Jurkat, Clone E6-1 (cell line): ENCODE measurements at places on chromosomes 3 and 15.

DNA sequence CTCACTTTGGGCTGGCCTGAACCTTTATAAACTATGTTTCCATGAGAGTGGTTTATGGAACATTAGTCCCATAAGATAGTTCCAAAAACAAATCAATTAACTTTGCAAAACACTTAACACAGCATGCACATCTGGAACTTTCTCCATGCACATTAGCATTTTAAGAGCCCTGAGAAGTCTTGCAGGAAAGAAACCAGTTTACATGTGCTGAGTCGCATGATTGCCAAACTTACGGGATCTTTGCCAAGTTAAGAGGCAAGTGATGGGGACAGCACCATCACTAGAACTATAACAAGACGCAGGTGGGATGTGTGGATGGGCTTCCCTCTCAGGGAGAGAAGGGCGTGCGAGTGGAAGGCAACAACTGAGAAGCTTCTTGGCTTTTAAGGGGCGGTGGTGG, 20.7 kb downstream of the ADAMTS9 start:
- DNase-seq, result no peak

DNA sequence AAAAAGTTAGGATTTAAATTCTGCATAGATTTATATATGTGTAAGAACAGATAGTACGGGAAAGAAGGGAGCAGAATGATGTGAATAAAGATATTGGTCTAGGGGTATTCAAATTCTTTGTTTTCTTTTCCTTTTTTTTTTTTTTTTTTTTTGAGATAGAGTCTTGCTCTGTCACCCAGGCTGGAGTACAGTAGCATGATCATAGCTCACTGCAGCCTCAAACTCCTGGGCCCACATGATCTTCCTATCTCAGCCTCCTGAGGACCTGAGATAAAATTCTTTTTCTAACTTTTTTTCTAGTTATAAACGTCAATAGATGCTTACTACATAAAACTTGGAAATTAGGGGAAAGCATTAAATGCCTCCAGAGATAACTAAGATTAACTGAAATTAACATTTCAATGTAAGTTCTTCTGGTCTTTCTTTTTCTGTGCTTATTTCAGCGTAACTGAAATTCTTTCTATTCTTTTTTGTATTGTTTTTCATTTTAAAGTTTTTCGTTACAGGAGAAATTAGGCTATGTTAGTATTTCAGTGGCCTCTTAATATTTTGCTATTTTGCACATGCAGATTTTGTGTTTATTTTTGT, 29.2 kb downstream of the UBE2Q2 start:
- no peak for DNase-seq

DNA sequence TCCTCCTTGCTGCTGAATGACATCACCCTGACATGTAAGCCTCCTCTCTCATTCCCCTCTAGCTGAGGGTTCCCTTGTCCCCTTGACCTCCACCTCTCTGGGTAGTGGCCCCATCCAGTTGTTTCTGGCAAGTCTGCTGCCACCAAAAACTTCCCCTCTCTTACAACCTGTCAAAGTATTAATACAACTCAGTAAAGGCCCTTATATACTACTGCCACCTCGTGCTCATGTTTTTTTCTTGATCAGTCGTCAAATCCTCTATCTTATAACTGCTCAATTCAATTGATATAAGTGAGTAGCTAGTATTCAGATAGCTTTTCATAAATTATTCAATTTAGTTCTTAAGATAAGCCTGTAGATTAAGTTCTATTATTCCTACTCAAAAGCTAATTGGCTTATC, 249.6 kb downstream of the MBNL1 start:
- DNase-seq, result no peak

GRCh38 chr3:47102081-47102600, 61.8 kb downstream of the SETD2 start:
- DNase-seq, result no peak

GRCh38 chr3:184549796-184550577, 11.6 kb upstream of the EPHB3 start:
- no peak for DNase-seq

- no peak for DNase-seq
Measured at GRCh38 chr15:75651810-75652543, 4.3 kb downstream of the SNX33 start.

DNA sequence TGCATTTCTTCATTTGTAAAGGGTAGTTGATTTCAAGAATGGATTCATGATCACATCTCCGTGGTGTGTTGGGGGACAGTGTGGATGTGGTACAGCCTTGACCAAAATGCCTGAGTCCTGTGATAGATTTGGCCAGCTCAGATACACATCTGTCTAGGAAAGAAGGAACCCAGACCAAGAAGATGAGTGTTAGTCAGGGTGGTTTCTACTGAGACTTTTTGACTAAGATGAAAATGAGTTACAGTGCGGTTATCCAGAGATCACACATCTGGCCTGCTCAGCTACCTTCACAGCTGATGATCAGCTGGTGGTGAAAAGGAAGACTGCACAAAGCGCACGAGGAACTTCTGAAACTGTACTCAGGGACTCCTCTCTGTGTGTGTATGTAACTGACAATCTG, 68.0 kb downstream of the FNDC3B start:
- peak; percentile 67 for DNase-seq

DNA sequence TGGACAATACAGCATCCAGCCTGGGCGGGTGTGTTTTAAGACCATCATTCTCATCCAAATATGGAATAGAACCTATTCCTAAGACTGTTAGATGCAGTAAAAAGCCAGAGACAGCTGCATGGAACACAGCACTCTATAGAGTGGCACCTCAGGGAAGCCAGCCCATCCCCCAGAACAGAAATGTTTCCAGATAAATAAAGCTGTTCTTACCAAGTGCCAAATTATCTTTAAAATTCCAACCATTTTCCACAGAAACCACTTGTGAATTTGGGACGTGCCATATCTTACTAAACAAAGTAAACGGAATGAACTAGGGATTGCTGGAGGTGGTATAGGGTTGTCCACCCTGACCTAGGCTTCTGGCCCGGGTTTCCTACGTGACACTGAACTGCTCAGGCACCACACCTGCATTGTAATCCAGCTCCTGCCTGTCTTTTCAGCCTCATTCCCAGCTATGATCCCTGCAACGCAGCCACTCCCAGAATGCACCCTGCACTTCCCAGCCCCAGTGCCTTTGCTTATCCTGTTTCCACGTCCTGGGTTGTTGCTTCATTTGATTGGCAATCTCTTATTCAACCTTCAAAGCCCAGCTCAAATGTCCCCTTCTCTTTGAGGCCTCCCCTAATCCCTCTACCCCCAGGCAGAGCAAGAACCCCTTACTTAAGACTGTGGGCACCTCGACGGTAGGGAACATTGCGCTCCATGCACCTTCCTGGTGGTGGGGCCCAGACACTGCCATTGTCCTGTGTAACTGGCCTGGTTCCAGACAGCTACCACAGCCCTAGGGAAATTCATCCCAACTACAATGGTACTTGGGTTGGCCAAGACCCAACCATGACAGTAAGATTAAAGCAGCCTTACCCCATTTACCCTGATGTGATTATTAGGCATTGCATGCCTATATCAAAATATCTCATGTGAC, 100.2 kb downstream of the IQSEC1 start:
- no peak for DNase-seq

DNA sequence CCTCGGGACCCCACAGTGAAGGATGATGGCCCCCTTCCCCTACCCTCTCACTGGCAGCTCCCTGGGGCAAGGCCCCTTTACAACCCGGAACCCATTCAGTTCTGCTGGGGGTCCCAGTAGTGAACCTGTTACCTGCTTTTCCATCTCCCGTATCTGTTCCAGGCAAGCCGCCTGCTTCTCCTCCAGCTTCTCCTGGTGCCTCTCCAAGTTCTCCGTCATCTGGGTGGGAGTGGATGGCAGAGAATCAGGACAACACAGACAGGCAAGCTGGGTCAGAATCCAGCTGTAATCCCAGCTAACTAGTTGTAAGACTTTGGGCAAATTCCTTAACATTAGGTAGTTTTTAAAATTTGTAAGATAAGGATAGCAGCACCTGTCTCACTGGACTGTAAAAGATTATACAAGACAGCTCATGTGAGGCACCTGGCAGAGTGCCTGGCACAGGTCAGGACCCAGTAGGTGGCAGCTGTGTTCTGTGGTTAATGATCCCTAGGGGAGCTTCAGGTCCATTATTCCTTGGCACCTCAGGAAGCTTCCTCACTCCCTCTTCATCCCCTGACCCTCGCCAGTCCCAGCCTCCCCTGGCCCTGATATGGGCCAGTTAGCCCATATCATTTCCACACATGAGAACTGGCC, 6.4 kb upstream of the ANKRD63 start:
- no peak for DNase-seq

DNA sequence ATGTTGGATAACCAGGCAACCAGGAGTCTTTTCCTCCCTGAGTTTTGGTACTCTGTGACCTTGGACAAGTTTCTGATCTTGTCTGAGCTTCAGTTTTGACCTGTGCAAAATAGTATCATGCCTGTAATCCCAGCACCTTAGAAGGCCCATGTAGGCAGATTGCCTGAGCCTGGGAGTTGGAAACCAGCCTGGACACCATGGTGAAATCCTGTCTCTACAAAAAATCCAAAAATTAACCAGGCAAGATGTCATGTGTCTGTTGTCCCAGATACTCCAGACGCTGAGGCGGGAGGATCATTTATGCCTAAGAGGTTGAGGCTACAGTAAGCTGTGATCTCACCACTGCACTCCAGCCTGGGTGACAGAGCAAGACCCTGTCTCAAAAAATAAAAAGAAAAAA, 114.8 kb downstream of the IL12A start:
- no peak for DNase-seq

DNA sequence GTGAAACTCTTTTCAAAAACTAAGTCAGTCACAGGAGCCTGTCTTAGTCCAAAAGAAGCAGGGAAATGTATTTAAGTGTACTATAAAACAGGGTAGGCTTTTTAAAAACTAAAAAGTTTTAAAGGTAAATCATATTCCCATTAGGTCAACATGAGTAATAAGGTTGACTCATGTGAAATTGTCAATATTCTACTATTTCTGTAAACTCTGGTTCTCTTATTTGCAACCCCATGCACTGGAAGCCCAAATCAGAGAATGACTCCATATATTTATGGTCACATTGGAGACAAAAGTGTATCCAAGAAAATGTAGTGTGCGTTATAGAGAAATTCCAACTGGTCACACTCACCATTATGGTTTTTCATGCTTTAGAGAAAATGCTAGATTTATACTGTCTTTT, 600.3 kb upstream of the TGFBR2 start:
- DNase-seq, result no peak

GRCh38 chr15:64163659-64164362, 989 bp upstream of the PPIB start:
- no peak for DNase-seq

DNA sequence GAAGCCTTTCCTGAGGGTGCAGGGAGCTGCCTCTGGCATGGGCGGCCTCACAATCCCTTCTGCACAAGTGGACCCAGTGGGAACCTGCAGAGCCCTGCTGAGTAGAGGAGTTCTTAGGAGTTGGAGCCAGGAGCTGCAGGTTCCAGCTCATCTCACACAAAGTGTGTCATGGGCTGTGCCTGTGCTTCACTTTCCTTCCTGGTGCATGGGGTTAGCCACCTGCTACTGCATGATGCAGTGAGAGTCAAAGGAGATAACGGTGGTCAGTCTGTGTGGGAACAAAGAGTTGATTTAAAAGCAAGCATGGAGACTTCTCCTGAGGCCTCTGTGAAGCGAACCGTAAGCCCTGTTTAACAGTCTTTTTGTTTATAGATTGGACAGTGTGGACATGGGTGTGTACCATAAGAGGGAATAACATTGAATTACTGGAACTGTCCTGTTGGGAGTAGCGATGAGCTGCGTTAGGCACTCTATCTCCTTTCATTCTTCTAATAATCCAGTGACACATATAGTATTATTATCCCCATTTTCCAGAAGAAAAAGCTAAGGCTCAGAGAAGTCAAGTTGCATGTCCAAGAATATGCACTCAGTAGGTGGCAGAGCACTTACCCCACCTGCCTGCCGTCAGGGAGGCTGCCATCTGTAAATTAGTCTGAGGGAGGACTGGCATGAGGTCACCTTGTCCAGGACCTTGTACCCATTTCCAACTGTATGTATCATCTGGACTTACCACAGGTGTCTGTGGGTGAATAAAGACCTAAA, 68.7 kb upstream of the PRR23C start:
- DNase-seq, result no peak

GRCh38 chr3:192570821-192571791, 156.2 kb downstream of the FGF12 start:
- DNase-seq, result no peak

GRCh38 chr3:100425316-100425715, 24.0 kb downstream of the LNP1 start:
- no peak for DNase-seq

GRCh38 chr15:25936004-25936403, 72.9 kb upstream of the ATP10A start:
- DNase-seq, result no peak

DNA sequence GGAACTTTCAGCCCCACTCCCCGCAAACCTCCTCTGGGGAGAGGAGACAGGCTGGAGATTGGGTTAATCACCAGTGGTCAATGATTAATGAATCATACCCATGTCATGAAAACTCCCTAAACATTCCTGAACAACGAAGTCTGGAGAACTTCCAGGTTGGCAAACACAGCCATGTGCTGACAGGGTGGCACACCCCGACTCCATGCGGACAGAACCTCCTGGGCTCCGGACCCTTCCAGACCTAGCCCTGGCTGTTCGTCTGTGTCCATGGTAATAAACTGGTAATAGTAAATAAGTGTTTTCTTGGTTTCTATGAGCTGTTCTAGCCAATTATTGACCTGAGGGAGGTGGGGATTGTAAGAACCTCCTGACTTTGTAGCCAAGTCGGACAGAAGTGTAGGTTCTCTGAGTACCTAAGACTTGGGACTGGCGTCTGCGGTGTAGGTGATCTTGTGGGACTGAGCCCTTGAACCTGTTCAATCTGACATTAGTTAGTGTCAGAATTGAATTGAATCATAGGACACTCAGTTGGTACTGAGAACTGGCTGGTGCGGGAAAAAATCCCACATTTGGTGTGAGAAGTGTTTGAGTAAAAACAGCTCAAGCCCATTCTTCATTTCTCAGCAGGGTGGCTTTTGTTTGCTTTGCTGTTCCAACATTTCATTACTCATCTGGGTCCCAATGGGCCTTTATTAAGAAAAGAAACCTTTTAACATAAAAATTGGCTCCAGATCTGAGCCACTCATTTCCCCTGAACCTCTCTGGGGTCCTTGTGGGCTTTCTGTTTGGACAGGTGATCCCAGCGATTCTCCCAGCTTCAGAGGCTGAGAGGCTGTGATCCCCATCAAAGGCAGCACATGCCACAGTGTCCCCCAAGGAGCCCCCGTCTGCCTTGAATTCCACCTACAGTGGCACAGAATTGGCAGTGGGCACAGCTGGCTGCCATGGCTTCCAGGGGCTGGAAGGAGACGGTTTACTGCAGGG, 151.0 kb downstream of the TJP1 start:
- no peak for DNase-seq

DNA sequence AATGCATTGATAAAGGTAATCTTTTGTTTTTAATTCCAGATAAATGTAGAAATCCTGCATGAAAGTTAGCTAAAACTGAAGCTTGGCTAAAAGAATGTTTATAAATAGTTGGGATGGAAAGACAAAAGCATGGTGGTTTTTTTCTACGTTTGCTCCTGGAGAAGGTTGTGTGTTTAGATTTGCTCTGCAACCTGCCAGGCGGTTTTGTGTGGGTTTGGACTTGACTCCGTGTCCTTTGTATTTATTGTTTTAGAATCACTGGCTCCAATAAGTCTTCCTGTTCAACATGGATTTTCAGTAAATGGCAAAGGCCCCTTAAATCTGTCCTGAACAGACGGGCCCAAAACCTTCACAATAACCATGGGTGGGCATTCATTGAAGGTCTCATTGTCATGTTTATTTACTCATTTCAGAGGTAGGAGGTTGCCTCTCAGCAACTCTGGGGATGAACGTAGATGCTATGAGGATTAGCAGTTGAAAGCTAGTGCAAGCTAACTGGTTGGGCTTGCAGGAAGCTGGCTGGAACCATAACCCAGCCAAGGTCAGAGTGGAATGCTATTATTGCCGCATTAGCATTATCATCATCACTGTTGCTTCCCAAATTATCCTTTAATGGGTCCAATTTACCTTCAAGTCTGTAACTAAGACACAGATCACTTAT, 60.6 kb upstream of the ADAMTS9 start:
- no peak for DNase-seq
